ENCODE measurements at places on chromosomes 13 and 19.
A peak's percentile ranks its signal among the peaks of the same experiment; 100 is the strongest.

- DNase-seq, result no peak
Measured at GRCh38 chr19:17540174-17540573, 15.3 kb upstream of the COLGALT1 start.

DNA sequence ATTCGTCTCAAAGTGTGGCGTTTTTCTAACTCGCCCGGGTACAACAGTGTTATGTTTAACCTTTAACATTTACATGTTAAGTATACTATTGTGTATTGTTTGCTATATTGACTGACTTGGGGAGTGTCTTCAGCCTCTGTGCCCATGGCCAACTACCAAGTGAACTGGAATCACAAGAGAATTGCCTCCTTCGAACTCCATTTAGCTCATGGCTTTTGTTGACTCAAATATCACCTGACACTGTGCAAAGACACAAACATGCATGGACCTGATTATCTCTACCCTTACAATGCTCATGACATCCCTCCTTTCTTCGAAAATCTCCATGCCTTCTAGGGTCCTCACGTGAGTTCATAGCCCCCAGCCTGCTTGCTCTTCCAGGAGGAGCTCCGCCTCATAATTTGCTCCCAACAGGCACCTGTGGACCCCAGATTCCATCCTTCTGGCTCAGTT is 704 bp downstream of the ZNF814 start:
- no peak for DNase-seq

GRCh38 chr19:31099515-31100205 is 249.6 kb downstream of the TSHZ3 start:
- no peak for DNase-seq

DNA sequence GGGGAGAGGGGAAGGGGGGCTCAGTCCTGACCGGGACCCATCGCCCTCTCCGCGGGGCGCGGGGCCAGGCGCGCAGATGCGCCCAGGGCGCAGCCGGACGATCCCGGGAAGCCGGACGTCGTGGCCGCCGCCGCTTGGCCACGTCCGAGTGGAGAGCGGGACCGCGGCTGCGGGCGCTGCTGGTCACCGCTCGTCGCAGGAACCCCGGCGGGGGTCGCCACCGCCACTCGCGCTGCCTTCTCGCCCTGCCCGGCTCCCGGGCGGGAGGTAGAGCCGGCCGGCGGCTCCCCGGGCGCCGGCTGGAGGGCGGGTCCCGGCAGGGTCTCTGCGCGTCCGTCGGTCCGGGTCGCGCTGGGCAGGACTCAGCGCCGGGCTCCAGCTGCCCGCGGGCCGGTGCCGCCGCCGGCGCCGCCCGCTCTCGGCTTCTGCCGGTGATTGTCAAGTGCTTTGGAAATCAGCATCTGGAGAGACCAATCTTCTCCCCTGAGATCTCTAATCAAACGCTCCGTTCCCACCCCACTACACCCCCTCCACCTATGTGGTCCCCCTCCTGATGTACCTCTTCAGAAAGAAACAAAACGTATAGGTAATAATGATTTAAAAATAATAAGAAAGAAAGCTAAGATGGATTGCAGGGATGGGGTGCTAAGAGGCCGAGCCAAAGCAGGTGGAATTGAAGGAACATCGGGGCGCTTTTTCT is 464.4 kb downstream of the ITGBL1 start:
- DNase-seq, result no peak

GRCh38 chr13:95367309-95367843 is 66.1 kb upstream of the ABCC4 start:
- DNase-seq, result no peak

DNA sequence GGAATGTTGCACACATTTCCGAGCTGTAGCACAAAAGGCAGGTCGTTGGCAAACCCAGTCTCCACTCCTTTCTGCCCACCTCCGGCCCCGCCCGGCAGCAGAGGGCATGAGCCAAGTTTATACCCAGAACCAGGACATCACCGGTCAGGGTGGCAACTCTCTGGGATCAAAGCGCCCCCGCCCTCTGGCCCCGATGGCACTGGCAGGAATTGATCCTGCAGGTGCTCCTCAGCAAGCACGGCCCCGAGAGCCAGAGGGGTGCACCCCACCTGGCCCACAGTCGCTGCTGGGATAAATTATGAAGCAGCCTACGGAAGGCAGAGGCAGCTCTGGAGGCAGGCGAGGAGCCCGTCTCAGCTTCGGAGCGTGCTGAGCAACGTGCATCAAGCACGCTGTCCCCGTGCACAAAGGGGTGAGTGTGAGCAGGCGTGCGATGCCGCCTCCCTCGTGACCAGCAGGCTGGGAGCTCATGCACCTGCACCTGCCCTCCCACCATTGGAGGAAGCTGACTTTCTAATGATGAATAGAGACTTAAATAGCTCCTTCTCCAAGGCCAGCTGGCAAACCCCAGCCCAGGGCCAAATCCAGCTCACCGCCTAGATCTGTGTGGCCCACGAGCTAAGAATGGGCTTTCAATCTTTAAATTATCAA is 25.7 kb downstream of the SHC2 start:
- DNase-seq, result no peak

DNA sequence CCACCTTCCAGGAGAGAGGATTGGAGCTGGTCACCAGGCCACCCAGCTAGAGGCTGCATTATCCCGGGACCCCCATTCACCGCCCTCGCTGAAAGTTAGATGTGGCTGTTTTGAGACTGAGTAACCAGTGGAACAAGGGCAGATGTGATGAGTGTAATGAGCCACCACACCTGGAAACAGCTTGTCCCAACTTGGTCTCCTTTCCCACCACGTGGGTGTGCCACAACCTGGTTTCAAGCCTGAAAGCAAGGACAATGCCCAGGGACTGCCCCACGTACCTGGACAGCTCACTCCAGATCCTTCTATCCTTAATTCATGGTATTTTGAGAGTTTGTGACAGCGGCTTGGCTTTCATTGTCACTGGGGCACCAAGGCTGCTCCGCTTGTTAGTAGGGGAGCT is 7.0 kb downstream of the LGI4 start:
- no peak for DNase-seq

DNA sequence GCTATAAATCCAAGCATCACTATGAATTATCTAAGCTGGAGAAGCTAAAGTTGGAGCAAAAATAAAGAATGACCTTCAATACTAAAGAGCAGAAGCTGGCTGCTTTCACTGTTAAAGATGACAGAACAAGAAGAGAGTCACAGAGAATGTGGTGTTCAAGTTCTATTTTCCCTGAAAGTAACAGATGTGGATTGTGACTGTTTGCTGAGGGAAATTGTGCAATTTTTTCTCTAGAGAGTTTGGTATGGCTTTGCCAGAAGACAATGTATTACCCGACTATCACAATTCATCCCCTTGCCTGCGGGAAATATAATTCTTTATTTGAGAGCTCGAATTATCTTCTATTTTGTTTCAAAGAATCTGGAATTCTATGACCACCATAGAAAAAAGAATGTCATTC is 83.1 kb downstream of the TNFSF13B start:
- DNase-seq, result peak; percentile 8

DNA sequence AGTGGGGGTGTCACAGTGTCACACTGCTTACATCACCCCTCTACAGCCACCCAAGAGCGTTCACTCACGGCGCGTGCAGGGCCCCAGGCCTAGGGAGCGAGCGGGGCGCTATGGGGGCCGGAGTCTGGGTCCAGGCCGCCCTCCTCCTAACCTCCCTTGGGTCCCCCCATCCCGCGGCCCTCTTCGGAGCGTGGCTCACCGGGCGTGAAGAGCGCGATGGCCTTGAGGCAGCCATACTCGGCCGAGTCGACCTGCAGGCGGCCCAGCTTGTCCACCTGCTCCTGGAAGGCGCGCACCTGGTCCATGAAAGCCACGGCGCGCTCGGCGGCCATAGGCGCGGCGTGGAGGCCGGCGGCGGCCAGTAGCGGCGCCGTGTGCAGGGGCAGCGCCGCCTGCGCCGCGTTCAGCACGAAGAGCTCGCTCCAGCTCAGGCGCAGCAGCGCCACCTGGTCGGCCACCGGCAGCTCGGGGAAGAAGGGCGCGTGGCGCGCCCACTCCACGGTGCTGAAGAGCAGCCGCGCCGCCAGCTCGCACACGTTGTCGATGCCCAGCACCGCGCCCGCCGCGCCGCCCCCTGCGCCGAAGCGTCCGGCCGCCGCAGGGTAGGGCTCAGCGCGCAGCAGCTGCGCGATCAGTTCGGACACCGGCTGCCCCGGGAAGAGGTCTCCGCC is 9.4 kb downstream of the OCEL1 start:
- DNase-seq, result peak; percentile 74

- no peak for DNase-seq
Measured at GRCh38 chr13:103852036-103852435, 785.8 kb upstream of the SLC10A2 start.

DNA sequence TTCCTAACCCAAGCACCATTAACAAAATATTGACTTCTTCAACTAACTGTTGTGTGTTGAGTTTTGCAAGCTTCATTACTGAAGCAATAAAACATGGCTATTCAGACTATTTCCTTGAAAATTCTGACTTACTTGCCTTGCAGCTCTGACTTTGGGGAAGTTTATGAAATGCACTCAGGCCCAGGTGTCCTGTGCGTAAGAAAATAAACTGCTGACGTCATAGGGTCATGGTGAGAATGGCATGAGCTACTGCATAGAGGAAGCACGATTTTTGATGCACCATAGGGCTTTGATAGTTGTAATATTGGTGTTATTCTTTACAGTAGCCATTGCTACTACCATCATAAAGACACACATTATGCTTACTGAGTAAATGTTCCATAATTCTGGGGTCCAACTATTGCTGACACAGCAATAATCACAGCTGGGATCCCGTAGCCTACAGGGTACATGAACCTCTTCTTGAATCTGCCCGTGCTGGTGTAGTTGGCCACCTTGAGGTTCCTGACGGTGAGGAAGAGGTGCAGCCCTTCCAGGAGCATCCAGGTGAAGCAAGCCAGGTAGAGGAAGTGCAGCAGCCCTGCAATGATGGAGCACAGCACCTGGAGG is 57.9 kb downstream of the MBD3L2B start:
- no peak for DNase-seq
